Neuronal stem cell (in vitro differentiated cells): ENCODE measurements at places on chromosomes 1 and 21.

DNA sequence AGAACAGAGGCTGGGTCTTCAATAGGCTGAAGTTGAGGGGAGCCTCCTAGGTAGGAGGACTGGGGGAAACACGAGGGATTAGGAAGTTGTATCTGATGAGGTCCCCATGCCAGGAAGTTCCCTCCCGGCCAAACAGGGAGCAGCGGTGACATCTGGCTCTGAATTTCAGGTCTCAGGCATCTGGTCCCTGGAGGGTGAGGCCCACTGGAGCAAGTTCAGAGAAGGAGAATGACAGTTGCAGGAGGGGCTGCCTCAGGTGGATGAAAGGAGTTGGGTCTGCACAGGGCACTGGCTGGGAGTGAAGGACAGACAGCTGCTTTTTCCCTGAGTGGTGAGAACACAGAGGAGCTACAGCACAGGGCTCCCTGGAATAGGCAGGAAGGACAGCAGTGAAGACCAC, 9.1 kb downstream of the TMEM9 start:
- no peak for DNase-seq

DNA sequence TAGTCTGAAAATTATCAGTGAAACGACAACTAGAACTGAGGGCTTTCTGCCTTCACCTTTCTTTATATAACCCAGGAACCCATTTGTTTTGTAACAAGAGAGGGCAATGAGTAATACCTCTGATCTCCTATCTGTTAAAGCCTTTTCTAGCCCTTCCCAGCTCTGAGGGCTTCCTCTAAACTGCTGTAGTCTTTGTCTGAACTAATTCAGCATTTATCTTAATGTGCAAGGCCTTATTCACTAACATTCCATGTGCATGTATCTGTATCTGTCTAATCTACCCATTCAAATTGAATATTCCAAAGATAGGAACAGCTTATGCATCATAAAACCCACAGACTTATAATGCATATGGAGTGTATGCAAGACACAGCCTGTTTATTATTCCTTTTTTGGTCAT, 167.1 kb downstream of the LYPLAL1 start:
- DNase-seq, result no peak

DNA sequence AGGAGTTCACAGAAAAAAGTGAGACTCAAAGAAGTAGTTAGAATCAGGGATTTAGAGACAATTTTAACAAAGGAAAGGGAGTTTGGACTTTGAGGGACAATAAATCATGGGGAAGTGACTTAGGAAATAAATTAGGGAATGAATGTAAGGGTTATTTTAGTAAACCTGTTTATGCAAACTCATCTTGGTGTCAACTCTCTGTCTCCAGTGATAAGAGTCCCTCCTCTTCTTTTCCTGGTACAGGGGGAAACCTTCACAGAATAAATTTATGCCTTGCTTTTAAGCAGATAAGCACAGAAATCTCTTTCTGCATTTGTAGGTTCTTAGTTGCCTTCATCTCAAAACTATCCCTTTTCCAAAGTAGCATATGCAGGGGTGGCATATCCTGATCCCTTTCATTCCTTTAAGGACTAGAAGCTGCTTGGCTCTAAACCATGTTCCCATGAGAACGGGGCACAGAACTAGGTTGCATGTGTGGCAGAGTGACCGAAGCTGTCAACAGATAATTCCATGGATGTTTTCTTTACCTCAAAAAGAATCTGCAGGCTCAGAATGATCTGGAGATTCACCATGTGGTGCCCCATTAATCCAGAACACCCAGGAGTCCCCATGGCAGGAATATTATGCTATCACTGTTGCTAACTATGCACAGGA, 155.4 kb downstream of the ZNF648 start:
- no peak for DNase-seq

GRCh38 chr1:245990315-245991022, 516.6 kb downstream of the SMYD3 start:
- DNase-seq, result no peak

DNA sequence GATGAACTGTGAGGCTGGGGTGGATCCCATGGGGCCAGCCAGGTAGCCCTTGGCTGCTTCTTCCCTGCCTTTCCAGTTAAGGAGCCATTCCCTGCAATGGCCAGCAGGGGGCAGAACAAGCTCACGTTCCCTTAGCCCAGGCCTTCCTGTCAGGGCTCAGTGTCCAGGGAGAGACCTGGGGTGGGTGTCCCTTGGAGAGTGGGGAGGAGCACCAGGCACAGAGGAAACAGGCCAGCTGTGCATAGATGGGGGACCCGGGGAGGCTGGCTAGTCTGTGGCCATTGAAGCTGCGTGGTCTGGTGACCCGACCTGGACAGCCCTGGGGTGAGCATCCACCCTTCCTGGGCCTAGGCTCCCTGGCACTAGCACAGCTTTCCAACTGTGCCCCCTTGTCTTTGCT, 13.2 kb upstream of the EPS8L3 start:
- DNase-seq, result peak; percentile 85

DNA sequence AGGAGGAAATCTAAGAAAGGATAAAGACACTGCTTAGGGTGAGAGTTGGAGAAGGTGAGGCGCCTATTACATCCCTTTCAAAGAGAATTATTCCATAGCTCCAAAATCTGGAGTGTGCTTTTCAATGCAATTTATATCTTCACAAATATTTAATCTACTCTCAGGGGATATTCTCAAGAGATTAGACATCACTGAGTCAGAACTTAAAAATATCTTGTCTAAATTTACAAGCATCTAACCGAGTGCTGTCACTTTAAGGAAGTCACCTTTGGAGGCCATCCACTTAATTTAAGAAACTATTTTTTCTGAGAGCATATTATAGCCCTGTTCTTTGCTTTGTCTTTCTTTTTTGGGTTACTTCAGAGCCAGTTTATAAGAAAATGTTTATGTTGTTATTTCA, 134.6 kb downstream of the TNFSF18 start:
- no peak for DNase-seq

DNA sequence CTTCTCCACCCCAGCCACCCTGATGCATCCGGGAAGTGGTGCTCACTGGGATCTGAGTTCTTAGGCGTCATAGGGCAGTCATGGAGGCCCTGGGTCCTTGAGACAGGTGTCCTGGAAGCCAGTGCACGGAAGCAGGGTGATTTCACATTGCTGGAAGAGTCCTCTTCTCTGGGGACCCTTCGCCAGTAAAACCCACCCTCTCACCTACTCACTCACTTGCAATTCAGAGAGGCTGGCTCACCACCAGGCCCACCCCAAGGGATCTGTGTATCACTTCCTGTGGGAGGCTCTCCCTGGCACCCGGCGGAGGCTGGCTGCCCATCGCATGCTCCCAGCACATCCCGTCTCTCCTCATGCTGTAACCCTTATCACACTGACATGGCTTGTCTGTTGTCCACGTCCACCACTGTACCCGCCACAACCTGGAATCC, 40.2 kb upstream of the EPS8L3 start:
- no peak for DNase-seq

DNA sequence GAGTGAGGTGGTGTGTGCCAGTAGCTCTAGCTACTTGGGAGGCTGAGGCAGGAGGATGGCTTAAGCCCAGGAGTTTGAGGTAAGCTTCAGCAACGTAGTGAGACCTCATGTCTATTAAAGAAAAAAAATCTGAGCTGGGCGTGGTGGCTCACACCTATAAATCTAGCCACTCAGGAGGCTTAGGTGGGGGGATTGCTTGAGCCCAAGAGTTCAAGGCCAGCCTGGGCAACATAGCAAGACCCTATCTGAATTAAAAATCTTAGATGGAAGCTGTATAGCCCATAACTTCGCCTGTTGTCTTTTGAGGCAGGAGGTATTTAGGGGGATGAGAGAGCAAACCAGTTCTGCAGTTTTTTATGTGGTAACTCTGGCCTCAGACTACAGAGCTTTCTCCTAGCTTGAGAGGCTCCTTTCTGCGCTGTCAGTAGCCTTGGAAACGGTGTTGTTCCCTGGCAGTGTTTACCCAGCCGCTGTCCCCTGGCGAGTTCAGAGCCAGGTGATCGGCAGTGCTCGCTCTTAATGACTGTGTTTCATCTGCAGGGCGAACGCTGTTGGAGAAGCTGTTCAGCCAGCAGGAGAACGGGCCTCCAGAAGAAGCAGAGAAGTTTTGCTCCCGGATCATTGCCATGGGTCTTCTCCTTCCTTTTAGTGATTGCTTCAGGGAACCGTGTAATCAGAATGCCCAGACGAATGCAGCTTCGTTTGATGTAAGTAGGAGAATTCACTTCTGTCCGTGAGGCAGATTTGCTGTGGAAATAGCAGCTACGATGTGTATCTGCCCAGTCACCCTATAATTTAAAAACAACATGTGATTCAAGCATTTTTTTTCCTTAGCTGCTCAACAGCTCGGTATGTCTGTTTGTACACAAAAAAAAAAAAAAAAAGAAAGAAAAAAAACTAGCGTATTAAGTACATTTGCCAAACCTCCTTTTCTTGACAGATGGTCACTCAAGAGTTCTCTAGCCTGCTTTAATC, 31.2 kb downstream of the FMN2 start:
- DNase-seq, result no peak

- DNase-seq, result no peak
Observed at GRCh38 chr1:61425040-61425439, 299.9 kb downstream of the TM2D1 start.

- no peak for DNase-seq
Observed at GRCh38 chr1:211614615-211615014, 35.7 kb upstream of the SLC30A1 start.

DNA sequence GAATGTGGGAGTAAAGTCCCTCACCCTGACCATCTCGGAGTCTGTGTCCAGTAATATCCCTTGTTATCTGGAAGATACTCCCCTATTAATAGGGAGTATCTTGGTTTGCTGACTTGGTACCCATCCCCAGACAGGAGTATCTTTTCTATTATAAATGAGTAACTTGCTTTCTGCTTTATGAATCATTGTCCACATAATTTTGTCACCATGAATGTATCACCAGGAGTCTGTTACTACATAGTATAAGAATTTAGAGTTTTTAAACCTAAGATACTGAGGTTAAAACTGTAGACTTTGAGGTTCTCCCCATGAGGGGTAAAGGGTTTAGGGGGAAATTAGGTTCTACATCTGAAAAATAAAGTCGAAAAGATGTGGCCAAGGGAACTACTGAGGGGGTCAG, 175.6 kb downstream of the FCRL5 start:
- DNase-seq, result no peak

- no peak for DNase-seq
Observed at GRCh38 chr21:44574457-44575306, 1.2 kb downstream of the KRTAP10-4 start.

DNA sequence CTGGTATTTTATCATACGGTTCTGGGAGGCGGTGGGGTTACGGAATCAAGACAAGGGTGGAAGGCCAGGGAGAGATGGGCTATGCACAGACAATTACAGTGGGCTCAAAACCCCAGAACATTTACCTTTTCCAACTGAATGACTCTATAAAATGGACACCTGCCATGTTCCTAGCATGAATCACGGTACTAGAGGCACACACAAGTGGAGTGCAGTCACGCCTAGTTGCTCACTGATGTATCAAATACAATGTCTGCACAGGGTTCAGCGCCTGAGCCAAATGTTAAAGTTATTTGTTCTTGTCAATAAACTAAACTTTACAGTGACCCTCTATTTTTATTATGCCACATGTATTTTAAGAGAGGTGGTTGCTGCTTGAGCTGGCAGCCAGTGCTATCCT, 121.4 kb downstream of the ATG4C start:
- no peak for DNase-seq

DNA sequence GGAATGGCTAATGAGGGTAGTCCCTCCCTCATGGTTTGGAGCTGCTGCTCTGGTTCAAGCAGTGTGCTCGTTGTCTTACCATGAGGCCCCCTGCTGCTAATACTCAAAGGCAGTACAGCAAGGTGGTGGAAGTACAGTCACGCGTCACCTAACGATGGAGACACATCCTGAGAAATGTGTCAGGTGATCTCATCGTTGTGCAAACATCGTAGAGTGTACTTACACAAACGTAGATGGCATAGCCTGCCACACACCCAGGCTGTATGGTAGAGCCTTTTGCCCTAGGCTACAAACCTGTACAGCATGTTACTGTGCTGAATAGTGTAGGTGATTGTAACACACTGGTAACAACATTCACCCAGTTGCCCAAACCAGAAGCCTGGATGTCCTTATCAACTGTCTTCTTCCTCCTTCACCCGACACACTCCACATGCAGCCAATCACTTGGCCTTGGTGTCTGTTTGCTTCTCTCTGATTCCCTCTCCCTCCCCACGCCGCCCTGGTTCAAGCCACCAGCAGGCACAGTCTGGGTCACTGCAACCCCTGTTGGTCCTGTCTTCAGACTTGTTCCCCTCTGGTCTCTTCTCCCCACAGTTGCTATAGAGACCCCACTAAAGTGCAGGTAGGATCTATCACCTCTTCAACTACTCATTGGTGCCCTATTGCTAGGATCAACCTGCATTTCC, 6.0 kb upstream of the KCNA2 start:
- no peak for DNase-seq

DNA sequence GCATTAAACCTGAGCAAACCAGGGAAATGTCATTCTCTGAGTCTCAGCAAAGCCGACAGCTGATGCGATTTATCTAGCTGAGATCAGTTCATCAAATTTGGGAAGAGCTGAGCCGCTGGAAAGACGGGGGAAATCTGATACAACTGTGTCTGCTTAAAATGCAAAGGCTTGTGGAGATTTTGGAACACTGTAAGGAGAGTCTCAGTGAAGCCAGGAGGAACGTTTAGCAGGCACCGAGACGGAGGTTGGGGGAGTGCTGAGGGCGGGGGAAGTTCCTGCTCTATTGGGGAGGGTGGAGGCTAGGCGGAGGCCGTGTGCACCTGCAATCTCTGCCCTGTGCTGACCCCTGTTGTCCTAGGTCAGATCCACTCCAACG, 143.2 kb upstream of the CSF3R start:
- DNase-seq, result no peak

DNA sequence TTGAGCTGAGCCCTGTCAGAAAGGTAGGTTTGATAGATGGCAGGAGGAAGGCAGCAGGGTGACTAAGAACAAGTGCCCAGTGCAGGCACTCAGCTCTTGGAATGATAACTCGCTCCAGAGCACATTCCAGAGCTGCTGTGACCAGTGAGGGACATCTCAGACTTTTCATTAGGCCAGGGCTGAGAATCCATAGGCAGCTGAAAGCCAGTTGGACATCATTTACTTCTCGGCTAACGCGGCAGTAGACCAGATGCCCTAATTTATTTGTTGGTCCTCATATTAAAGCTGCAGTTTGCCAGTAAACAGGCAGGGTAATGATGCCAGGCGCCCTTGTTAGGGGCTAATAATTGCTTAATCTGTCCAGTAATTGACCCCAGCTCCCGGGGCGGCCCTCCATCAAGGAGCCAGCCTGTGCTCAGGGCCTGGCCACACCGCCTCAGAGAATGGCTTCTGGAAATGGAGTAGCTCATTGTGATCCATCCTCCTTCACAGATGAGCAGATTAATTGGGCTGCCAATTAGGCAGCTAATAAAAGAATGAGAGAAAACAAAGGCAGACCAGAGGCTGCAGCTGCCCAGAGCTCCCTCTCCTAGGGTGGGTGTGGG, 122.0 kb downstream of the BEND5 start:
- peak; percentile 33 for DNase-seq

- DNase-seq, result no peak
Observed at GRCh38 chr1:31509124-31510072, 66.9 kb upstream of the TINAGL1 start.

DNA sequence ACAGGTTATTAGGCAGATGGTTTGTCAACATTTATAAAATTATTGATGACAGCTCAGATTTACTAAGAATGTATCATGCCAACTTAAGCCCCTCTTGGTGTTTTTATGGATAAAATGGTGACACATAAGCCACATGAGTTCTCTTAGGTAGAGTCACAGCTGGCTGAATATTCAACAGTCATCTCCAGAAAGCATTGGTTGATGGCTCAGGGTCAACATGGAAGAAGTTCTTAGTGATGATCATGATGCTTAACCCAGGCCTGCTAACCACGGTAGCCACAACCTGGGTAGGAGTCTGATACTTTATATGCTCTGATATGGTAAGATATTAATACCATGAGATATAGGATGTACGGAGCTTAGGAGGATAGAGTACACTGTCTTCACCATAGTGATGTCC, 46.4 kb upstream of the SIPA1L2 start:
- DNase-seq, result no peak
